ENCODE measurements at places on chromosomes 2 and 18. TPM values are rescaled to one million over a fixed set of nuclear protein-coding genes. Genes with fewer than 3 reads are reported as not detected.
A peak's percentile ranks its signal among the peaks of the same experiment; 100 is the strongest.

The ERLEC1 gene
- 40.3 TPM for total RNA-seq

- DNase-seq = no peak
Observed at GRCh38 chr2:30780776-30781330, 26.4 kb downstream of the CAPN13 start.

GRCh38 chr2:223590964-223591363, 11.2 kb downstream of the SCG2 start:
- peak; percentile 92 for DNase-seq

DNA sequence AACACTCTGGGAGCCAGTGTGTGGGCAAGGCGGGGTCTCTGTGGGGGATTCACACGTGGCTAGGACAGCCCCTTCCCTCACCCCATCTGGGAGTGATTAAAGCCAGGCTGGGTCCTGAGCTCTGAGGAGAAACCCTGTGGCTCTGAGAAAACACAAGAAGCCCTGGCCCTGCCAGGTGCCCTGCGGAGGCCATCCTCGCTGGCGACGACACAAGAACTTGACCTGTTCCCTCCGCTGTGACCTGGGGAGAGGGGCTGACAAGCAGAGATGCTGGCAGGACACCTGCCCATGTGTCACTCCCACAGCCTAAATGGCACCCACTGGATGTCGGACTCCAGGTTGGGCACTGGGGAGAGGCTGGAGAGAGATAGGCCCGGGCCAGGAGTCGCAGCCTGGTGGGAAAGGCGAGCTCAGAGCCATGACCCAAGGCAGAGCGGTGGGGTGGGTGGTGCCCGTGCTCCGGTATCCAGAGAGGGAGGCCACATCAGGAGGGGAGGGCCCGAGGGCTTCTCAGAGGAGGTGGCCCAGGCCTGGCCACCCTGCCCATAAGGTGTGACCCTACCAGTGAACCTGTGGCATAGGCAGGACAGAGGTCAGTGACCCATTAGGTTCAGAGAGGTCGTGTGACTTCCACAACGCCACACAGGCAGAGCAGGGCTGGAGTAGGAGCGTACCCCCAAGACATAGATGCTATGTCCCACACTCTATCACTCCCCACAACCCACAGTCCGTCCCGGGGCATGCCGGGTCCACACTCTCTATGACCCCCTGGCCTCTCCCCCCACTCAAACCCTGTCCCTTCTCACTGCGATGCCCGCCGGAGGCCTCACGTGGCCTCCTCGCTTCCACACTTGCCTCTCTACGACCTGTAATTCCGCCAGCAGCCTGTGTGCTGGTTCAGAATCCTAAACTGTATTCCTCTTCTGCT, 59.4 kb upstream of the HPCAL1 start:
- no peak for DNase-seq

DNA sequence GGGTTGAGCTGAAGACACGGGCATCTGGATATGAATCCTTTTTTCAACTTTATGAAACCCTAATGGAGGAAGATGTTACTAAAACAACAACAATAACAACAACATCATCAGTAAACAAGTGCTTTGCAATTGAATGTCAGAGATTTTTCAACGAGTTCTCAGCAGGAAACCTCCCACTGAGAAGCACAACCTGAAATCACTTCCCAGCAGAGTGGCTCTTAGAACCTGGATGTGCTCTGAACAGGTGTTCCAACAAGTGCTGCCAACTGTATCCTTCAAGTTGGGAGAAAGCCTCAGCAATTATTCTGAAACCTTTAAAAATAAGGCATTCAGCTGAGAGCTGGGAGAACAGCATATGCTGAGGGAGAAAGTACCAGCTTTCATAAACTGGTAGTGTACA, 1622.7 kb upstream of the CELF4 start:
- DNase-seq = no peak

Measured in IMR-90 (cell line).